Cortex of kidney (tissue), 1 donor: ENCODE measurements at places on chromosomes 6 and 20.

- no peak for DNase-seq
Observed at GRCh38 chr6:88933521-88933920, 29.9 kb downstream of the RNGTT start.

- DNase-seq, result no peak
Observed at GRCh38 chr20:22243067-22243466, 341.3 kb downstream of the FOXA2 start.

- no peak for DNase-seq
Observed at GRCh38 chr6:147486683-147487082, 21.8 kb upstream of the SAMD5 start.

DNA sequence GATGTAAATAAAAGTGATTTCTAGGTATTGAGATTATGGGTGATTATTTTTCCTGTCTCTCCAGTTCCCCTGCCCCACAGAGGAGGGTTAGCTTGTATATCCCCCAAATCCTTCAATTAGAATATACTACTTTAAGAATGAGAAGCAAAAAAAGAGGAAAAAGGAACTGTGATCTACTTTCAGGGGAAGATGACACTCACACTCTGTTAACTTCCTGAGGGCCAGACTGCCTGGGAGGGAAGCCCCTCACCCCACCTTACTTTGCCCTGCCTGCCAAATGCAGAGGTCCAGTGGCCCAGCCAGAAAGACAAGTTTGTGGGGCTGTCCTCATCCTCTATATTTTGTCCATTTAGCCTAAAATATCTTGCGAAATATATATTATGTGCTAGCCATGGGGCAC, 9.2 kb upstream of the LY86 start:
- no peak for DNase-seq

DNA sequence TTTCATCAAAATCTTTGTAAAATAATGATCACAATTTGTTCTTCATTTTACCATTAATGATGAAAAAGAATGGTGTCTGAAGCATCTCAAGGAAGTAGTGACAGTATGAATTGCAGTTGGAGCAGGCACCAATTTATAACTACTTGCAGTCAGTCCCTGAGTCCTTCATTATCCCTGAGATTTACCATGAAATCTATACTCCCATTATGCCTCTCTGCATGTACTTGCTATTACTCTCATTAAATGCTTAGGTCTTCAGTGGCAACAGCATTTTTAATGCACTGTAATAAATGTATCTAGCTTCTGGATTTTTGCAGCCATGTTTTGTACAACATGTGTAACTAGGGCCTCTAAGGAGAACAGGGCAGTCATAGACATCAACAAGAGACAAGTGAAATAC, 708.8 kb downstream of the EYS start:
- no peak for DNase-seq

DNA sequence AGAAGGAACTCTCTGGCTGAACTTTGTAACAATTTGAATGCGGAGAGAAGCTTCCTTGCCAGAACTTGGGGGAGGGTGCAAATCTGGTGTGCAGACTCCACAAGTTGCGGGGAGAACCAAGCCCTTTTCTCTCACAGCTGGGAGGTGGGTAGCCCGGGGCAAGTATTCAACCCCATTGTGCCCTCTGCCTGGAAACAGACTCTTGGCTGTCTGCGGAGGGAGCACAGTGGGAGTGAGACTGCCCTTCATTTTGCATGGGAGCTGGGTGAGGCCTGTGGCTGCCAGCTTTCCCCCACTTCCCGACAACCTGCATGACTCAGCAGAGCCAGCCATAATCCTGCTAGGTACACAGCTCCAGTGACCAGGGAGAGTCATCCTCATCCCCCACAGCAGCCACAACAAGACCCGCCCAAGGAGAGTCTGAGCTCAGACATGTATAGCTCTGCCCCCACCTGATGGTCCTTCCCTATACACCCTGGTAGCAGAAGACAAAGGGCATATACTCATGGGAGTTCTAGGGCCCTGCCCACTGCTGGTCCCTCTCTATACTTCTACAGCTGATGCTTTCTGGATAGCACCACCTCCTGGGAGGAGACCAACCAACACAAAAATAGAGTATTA, 29.4 kb upstream of the TPD52L1 start:
- no peak for DNase-seq

DNA sequence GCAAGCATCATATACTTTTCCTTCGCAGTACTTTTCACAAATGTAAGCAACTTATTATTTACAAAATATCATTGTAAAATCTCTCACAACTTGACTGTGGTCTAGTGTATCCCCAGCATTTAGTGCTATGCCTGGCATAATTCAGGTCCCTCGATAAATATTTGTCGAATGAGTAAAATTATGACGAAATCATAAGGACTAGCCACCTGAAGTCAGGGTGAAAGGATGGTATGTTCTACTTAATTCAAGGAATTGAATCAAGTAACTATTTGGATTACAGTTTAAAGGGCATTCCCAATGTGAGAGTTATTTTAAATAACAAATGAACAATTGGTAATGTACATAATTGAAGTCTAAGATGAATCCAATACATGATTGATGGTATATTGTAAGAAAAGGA, 393.0 kb upstream of the SLC35B3 start:
- DNase-seq, result no peak

DNA sequence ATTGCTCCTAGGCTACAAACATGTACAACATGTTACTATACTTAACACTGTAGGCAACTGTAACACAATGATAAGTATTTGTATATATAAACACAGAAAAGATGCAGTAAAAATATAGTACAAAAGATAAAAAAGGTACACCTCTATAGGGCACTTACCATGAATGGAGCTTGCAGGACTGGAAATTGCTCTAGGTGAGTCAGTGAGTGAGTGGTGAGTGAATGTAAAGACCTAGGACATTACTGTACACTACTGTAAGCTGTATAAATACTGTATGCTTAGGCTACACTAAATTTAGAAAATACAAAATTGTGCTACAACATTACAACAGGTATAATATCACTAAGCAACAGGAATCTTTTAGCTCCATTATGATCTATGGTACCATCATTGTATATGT, 312.0 kb upstream of the PREP start:
- no peak for DNase-seq

DNA sequence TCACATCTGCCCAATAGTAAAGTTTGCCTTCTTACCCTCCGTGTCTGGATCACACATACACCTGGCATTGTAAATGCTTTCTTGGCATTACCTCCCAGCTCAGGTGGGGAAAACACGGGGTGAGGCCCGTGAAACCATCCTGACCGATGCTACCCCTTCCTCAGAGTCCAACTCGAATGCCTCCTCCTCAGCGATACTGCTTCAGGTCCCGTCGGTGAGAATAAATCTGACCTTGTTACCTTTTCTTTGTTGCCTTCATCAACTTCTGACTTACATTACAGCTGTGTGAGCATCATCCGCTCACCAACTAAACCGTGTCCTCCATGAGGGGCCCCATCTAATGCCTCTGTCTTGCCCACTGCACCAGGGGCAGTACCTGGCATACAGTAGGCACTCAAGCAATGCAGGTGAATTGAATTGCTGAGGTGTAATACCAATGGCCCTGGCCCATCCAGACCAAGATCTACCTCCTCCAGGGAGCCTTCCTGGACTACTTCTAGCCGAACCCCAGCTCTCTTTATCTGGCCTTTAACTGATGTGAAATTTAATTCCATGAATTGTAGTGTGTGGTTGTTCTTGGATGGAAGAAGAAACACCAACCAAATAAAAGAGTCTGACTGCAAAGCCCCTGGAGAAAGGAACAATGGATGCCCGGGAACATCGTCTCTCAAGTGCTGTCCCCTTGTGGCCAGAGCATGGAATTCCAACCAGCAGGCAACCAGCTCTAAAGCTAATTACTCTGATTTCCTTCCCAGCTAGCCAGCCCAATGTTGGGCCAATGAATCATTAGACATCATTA, 141.5 kb downstream of the ANKRD60 start:
- DNase-seq, result no peak

GRCh38 chr20:16292226-16292880, 280.9 kb downstream of the KIF16B start:
- DNase-seq, result no peak

- DNase-seq, result no peak
Observed at GRCh38 chr6:155448668-155449449, 6.8 kb downstream of the NOX3 start.

DNA sequence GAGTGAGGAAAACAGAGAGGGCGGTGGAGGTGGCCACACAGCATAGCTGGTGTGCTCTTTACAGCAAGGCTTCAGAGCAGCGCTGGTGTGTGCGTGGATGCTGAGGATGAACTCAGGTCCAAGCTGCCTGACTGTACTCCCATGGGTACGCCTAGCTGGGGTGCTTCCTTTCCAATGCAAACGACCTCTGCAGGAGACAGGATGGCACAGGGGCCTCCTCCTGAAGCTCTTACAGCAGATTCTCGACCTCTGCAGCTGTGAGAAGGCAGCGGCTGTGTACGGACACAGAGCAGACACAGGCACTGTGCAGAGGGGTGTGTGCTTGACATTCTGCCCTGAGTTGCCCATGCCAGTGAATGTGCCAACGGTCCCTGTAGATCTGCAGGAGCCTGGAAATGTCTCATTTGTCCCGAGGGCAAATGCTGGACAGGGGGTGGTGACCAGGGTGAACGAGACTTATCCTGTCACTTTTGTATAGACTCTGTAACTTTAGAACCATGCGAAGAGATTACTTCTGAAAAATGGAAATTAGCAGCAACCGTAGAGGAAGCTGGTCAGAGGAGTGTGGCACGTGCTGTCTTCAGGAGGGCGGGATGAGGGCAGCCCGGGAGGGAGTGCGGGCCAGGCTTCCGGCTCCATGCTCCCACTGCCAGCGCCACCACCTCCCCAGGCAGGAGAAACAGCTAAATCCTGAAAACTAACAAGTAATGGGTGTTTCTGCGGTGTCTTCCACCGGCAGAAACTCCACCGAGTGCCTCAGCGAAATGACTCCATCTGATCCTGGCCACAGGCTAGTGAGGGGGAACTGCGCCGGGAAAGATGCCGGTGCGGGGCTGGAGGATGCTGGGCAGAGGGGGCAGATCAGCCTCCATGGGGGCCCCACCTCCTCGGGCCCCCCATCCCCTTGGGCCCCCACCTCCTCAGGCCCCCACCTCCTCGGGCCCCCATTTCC, 120.9 kb upstream of the RPS6KA2 start:
- DNase-seq, result no peak

- no peak for DNase-seq
Observed at GRCh38 chr6:169791721-169792131, 40.3 kb downstream of the ERMARD start.

DNA sequence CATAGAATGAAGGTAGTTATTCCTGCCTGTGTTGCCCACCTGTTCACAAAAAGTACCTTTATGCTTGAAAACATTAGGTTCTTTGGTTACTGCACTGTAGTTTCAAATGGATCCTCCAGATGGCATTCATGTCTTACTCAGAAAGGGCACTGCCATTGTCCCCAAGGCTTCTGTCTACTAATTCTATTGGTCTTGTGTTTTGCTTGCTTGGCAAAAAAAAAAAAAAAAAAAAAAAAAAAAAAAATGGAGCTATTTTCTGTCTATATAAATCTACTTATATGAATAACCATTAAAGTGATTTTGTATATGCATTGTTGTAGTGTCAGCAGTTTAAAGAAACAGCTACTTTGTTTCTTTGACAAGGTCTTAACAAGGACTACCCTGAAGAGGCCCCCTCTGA, 12.7 kb upstream of the EFHC1 start:
- DNase-seq, result no peak

DNA sequence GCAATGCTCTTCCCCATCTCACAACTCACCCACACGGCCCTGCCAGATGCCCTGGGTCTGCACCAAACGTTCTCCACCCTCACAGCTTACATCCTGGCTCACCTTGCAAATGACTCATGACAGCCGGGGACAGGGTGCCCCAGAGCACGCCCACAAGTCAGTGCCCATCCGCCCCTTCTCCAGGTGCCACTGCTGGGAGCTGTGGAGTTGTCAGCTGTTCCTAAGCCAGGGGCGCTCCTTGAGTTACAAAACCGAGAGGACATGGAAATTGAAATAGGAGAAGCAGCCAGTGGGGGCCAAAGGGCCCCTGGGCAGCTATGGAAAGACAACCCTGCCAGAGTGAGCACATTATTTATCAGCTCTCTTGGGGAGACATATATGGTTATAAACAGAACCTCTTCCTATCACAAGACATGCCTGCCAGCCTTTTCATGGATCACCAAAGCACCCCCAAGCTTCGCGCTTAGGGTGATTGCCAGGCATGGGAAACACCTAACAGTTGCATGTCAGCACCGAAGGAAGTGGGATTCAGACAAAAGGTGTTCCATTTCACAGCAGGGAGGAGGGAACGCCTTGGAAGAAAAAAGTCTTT, 236.8 kb downstream of the LY86 start:
- DNase-seq, result no peak

DNA sequence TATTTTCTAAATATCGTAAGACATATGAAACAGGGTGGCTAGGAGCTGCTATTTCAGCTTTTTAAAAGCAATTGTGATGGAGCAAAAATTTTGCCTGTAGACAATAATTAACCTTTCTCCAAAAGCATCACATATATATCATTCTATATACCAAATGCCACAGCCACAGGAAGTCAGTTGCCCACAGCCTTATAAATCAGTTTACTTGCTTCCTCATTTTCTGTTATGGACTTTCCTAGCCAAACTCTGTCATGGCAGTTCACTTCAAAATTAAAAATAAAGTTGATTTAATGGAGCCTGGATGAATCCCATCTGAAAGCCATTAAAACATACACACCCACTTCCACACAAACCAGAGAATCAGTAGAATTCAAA, 93.4 kb upstream of the NHSL1 start:
- DNase-seq, result no peak

DNA sequence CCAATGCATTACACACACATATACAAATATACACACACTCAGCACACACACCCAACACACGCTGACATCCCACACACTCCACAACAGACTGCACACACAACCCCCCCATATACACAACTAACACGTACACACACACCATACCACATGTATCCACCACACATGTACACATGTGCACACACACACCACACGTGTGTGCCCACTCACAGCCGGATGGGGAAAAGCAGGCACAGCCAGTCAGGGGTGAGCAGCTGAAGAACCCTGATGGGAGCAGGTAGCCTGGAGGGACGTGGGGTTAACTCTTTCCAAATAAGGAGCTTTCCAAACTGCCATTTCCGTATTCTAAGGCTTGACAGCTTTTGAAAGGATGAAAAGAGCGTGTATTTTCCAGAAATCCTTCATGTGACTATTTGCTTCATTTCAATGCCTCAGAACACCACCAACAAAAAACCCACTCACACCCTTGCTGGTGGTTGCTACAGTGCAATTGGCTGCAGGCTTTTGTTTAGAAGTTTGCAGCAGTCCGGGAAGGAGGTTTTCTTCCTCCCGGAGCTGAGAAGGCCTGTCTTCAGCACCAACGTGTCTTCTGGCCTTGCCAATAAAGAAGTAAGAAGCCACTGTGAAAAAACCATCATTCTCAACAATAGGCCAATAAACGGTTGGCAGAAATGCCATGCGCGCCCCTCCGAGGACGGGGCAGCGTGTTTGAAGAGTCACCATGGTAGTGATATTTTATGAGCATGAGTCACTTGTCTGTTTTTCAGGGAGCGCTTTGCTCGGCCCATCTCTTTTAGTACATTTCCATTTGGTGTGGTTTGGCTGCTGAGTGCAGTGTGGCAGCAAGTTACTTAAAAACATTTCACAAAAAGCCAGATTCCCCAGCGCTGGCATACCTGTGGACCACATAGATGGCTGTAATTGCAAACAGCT, 131.3 kb upstream of the GMDS start:
- DNase-seq, result no peak
